ENCODE measurements at places on chromosomes 4 and X.

- DNase-seq = no peak
These were observed 30.7 kb upstream of the FGF13 start for GRCh38 chrX:138742217-138742616.

GRCh38 chrX:13689741-13690211 is 848 bp downstream of the RAB9A start:
- DNase-seq = no peak

- DNase-seq = no peak
These were observed 33.9 kb upstream of the SLC7A11 start for GRCh38 chr4:138275963-138276621.

DNA sequence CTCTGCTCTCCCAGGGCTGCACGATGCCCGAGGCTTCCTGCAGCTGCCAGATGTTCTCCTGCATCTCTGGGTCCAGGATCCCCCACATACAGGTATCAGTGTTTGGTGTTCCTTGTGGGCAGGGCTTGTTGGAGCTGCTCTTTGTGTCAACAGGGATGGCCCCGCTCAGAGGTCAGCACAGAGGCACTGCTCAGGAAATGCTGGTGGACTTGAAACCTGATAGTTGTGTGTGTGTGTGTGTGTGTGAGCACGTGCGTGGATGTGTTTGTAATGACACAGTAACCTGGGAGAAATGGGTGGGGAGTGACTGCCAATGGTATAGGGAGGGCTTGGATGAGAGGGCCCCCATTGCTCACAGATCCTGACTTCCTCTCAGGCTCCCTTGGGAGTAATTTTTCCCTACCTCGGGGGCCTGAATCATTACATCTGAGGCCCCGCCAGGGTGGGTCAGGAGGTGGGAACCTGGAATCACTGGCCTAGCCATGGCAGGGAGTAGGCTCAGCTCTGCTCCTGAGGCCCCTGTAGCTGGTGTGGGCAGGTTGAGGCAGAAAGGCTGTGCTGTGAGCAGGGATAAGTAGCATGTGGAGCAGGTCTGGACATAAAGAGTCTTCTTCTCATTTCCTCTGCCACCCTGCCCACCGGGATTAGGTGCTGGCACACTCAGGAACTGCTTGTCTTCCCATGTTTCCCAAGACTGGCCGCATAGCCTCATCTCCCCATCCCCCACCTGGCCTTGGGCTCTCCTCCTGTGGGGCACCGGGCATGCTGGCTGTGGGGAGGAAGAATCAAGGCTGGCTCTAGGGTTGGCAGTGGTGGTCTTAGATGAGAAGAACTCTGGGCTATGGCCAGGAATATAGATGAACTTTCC is 2.5 kb upstream of the EFNB1 start:
- no peak for DNase-seq

DNA sequence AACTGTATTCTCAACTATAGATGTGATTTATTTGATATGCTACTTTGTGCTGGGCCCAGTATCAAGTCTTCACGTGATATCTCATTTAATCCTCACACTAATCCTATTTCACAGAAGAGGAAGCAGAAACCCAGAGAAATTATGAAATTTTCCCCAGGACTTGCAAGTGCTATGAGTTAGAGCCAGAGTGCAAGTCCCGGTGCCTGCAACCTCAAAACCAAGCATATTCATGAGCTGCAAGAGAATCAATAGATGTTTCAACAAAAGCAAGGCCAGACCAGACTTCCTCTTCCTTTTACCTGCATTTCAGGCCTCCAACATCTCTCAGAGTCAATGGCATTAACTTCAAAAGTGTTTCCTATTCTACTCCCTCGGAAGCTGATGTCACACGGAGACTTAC is 92.2 kb upstream of the GATB start:
- no peak for DNase-seq

- no peak for DNase-seq
These were observed 103.9 kb downstream of the MMRN1 start for GRCh38 chr4:89998469-89999011.

- no peak for DNase-seq
These were observed 125.4 kb downstream of the PDLIM5 start for GRCh38 chr4:94577136-94577535.

- no peak for DNase-seq
These were observed 29.4 kb downstream of the TBC1D19 start for GRCh38 chr4:26613237-26613636.

GRCh38 chr4:124096290-124096689 is 616.2 kb downstream of the ANKRD50 start:
- DNase-seq = no peak

- no peak for DNase-seq
These were observed at the start of gene SMR3A for GRCh38 chr4:70360460-70360859. Gene SMR3A (plus strand): TSS chr4:70360760. CDS start chr4:70362116, 1,356 bp downstream.

DNA sequence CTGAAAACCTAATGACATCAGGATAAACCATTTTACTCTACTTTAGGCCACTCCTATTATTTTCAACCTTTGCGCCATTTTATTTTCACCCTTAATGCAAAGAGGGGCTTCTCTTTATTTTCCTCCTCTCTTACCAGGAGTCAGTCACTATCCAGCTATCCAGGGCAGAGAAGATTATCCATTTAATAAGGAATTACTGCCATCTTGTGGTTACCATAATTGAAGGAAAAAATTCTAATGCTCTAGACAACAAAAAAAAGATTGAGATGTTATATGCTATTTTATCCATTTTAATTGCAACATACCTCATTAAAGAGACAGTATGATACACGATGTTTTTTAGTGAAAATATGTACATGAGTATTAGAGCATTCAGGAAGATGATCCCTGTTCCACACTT is 514.5 kb upstream of the FAM241A start:
- DNase-seq = no peak

DNA sequence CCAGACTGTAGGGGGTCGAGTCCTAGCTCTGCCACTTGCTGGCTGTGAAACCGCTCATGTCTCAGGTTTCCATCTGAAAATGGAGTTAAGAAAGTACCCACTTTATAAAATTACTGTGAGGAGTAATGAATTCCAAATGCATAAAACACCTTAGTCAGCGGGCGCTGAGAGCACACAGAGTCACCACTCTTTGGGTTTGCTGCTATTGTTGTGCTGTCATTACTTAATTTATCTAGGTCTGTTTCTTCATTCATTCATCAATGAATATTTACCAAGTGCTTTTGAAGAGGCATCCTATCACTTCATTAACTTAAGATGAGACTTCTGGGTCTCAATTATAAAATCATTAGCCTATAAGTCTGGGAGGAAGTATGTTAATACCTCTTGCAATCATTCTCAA is 317.3 kb downstream of the FBXW7 start:
- DNase-seq = no peak

GRCh38 chrX:65644621-65645289 is 22.7 kb upstream of the MSN start:
- no peak for DNase-seq
